Activated CD4-positive, alpha-beta T cell treated with anti-CD3 and anti-CD28 coated beads, Interleukin-10, Interleukin-2, amounts not matched to agents 100 ng/mL and 50 ng/mL, durations not matched to agents 16 hours and 8 hours (primary cell): ENCODE measurements at places on chromosomes 12 and 14.

- DNase-seq = no peak
These were observed 9.4 kb downstream of the WASHC3 start for GRCh38 chr12:102052192-102053061.

DNA sequence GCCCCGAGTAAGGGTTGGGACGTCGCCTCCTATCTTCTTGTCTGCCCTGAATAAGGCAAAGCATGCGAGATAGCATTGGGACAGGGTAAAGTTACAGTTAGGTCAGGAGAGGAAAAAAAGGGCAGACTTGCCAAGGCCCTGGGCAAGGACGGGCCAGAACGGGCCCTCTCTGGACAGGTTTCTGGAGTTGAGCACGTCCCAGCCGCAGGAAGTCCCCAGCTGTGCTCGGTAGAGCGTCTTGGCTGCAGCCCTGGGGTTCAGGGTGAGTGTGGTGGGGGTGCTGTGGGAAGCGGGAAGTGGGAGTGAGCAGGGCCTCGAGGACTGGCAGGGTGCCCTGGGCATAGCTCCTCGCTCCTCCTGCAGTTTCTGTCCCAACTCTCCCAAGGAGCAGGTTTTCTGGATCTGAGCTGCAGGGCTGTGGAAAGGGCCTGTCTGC lies 5.4 kb downstream of the RPS6KL1 start:
- DNase-seq = no peak

- DNase-seq = no peak
These were observed 2.0 kb downstream of the SYNE3 start for GRCh38 chr14:95514131-95515079.

- no peak for DNase-seq
These were observed 111.4 kb downstream of the CRACR2A start for GRCh38 chr12:3641428-3642018.

- DNase-seq = peak; percentile 4
These were observed 183.1 kb downstream of the KLHL28 start for GRCh38 chr14:44778604-44779003.

DNA sequence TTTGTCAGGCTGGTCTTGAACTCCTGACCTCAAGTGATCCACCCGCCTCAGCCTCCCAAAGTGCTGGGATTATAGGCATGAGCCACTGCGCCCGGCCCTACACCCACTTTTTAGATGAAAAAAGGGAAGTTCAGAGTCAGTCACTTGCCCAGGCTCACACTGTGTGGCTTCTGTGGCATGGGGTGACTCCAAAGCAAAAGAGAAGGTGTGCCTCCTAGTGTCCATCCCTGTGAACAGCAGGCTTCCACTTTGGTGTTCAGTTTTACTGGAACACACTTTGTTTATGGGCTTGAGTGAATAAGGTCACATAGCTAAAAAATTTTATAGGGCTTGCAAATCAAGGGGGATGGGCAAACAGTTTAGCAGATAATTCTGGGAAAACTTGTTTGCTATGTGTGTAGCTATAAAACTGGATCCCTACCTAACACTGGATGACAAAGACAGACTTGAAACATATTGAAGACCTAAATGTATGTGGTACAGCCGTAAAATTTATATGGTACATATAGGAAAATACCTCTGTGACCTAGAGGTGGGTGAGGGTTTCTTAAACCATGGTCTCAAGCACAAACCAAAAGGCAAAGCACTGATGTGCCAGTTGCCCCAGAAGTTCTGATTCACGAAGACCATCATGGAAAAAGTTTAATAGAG lies 54.9 kb downstream of the EID3 start:
- DNase-seq = peak; percentile 75
